ENCODE measurements at places on chromosomes 5 and 9.
A peak's percentile ranks its signal among the peaks of the same experiment; 100 is the strongest.

GRCh38 chr5:61100437-61100836 is 61.8 kb downstream of the SMIM15 start:
- DNase-seq = no peak

- peak; percentile 85 for DNase-seq
These were observed 115.4 kb downstream of the HSD17B3 start for GRCh38 chr9:96186591-96187011.

DNA sequence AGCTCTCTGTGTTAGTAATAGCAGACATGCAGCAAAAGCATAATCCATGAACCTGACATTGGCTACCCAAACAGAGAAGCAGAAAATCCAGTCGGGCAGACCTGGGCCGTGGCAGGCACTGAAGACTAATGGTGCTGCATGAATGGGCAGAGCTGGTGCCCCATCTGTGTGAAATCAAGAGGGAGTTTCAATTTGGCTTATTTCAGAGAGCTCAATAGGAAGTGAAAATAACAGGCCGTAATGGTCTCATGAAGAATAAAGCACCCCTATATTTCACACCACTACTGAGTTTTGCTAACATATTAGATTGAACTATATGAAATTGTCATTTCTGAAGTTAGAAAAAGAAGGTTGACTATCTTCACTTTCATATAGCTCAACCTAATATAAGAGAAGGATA is 149.7 kb downstream of the ENC1 start:
- no peak for DNase-seq

DNA sequence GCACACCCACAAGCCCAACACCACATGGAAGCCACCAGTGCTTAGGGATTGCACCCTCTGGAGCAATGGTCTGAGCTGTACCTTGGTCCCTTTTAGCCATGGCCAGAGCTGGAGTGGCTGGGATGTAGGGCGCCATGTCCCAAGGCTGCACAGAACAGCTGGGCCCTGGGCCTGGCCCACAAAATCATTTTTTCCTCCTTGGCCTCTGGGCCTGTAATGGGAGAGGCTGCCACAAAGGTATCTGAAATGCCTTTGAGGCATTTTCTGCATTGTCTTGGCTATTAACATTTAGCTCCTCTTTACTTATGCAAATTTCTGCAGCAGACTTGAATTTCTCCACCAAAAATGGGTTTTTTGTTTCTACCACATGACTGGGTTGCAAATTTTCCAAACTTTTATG is 117.6 kb downstream of the SPOCK1 start:
- no peak for DNase-seq

Data from stomach (tissue), 19 donors.